Hematopoietic multipotent progenitor cell treated with erythropoietin and hydrocortisone succinate and interleukin-3 and kit ligand, for 17 days (in vitro differentiated cells): ENCODE measurements at places on chromosomes 3 and 15.

- DNase-seq, result no peak
These were observed 249.4 kb downstream of the LPP start for GRCh38 chr3:188403404-188403803.

DNA sequence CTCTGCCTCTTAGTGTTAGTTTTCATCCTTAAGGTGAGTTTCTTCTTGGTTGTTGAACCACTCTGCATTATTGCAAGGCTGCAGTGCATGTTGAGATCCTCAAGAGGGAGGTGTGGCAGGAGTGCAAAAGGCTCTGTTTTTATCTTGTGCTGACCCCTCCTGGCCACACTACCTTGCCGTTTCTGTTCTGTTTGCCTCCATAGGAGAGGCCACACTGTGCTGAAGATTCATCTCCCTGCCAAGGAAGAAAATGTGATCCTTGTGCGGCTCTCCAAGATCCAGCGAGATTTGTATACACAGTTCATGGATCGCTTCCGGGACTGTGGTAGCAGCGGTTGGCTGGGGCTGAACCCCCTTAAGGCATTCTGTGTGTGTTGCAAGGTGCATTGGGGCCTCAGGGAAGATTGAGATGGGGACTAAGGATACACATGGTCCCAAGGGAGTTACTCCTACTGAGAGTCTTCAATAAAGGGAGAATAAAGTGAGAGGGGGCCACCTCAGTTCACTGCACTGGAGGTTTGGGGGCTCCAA, 33.0 kb upstream of the TEX264 start:
- DNase-seq, result peak; percentile 36

DNA sequence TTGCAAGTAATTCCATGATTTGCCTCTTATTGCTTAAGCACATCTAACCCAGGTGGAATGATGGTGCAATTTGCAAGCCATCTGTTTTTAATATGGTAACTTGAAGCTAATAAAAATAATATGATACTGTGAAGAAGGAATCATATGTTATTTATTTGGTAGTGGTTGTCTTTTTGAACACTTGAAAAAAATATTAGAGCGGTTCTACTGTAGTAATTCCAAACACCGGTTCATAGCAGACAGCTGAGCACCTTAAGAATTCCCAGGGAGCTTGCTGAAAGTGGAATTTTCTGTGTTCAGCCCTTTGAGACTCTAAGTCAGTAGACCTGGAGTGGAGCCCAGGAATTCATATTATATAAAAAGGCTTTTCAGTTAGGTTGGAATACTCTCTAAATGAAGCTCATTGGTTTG, 687.4 kb downstream of the EDEM1 start:
- DNase-seq, result no peak

- no peak for DNase-seq
These were observed 34.7 kb downstream of the ZNF445 start for GRCh38 chr3:44442596-44443309.

GRCh38 chr15:81092559-81092902, 41.5 kb upstream of the CFAP161 start:
- no peak for DNase-seq

GRCh38 chr3:122184591-122184929, 1.1 kb downstream of the CASR start:
- no peak for DNase-seq

GRCh38 chr3:83514130-83514914, 1444.5 kb upstream of the CADM2 start:
- DNase-seq, result no peak

GRCh38 chr3:24254649-24255048, 240.0 kb downstream of the THRB start:
- no peak for DNase-seq

GRCh38 chr15:63495343-63495742, 9.1 kb upstream of the USP3 start:
- no peak for DNase-seq

DNA sequence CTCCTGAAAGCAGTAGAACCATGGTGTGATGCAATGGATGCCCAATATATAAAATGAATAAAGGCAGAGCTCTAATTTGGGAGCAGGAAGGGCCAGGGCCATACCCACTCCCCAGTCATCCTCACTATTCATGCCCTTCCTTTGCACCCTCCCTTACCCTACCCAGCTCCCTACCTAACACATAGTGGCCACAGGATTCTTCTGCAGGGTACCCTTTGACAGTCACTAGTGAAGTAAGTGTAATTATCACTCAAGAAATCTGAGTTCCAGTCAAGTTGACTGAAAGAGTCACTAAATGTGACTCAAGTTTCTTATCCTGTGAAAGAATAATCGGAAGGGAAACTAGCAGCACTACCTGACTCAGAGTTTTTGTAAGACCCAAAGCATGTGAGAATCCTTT, 69.2 kb downstream of the RASA2 start:
- DNase-seq, result no peak

- DNase-seq, result peak; percentile 69
These were observed 7.9 kb downstream of the FAH start for GRCh38 chr15:80160570-80161156.

DNA sequence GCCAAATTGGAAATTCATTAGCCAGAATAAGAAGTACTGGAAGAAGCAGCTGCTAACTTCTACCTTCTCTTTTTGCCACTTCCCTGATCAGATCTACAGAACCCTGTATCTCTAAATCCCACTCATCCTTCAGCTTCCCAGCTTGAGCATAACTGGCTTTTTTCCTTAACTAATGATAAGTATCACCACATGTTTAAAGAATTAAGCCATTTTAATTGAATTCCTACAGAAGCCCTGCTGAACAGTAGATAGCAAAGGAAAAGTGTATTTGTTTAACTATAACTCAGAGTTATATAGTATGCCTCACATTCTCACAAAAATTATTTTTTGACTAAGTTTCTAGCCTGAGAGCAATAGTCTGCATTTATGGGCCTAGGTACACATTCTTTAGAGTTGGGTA, 262.4 kb downstream of the UBE2E2 start:
- DNase-seq, result no peak

GRCh38 chr3:37571269-37571668, 290.4 kb upstream of the CTDSPL start:
- no peak for DNase-seq

GRCh38 chr3:185815391-185816282, 9.2 kb downstream of the IGF2BP2 start:
- DNase-seq, result peak; percentile 59

GRCh38 chr15:90459368-90459767, 70.4 kb upstream of the CRTC3 start:
- no peak for DNase-seq

DNA sequence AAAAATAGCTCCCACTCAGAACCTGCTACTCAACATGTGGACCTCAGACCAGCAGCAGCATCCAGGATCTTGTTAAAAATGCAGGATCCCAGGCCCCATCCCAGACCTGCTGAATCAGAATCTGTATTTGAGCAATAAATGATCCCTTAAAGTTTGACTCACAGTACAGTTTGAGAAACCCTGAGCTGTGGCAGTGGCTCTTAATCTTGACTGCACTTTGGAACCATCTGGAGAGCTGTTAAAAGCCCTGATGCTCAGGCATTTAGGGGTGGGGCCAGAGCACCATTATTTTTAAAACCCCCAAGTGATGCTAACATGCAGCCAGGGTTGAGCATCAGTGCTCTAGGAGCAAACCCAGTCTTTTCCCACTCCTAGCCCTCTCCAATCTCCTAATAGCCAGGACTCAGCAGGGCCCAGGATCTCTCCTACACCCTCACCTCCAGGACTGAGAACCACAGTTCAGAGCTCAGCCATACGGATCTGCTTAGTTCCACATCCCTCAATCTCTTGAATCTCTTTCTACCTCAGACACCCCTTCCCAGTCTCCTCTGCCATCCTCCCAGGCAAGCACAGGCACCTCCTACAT, 10.2 kb downstream of the RFTN1 start:
- DNase-seq, result no peak

DNA sequence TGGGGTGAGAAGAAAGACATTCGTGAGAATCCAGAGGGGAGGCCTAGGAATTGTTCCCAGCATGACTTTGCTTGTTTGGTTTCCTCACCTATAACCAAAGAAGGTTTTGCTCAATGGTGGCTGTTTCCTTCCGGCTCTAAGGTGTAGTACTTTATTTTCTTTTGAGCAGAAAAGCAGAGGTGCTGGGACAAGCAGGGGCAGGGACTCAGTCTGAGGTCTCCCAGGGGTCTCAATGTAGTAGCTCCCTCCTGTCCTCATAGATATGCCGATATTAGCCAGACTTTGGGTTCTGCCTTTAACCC, 41.6 kb downstream of the ZBTB38 start:
- DNase-seq, result no peak

DNA sequence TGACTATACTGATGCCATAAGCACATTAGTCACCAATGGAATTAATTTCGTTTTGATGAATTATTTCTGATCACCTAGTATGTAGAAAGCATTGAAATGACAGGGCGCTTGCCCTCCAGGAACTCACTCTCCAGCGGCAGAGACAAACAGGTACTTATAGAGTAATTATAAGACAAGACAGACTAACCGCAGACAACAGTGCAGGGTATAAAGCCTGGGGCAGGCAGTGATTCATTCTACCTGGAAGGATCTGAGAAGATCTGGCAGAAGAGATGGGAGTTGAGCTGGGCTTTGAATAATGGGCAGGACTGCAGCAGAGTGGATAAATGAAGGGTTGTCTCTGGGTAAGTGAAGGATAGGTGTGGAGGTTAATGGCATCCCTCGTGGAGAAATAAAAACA, 331.8 kb downstream of the FGF12 start:
- DNase-seq, result no peak

GRCh38 chr3:54628888-54629441, 298.9 kb downstream of the LRTM1 start:
- no peak for DNase-seq

GRCh38 chr3:52432225-52432624, 12.7 kb downstream of the SEMA3G start:
- DNase-seq, result no peak

- no peak for DNase-seq
These were observed 190.8 kb upstream of the HES1 start for GRCh38 chr3:193945143-193945542.

DNA sequence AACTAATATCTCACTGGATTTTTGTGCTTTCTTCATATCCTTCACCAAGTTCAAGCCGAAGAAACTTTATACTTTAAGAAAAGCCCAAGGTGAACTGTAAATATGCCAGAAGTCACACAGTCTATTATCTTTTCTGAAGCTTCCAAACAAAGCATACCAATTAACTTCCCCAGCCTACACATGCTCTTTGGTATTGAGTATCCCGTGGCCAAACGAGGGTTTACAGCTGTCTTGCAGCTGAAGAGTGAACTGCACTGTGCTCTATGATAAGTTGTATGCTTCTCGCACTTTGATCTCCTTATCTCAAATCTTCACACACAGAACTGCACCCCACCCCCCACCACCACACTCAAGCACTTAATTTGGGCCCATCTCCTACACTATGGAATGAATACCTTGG, 215.6 kb upstream of the VEPH1 start:
- no peak for DNase-seq

GRCh38 chr15:57098896-57099295, 180.5 kb downstream of the TCF12 start:
- DNase-seq, result no peak

DNA sequence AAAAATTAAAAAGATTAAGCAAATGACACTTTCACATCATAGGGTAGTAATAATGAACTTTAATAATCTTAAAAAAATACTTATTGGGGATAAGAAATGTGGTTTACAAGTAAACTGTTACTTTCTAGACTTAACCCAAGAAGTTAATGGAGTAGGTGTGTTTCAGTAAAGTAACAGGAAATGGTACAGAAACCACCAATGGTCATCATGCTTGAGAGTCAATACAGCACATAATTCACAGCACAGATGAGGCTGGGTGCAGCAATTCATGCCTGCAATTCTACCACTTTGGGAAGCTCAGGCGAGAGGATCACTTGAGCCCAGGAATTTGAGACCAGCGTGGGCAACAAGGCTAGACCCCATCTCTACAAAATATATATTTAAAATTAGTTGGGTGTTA, 11.5 kb upstream of the USP50 start:
- no peak for DNase-seq

DNA sequence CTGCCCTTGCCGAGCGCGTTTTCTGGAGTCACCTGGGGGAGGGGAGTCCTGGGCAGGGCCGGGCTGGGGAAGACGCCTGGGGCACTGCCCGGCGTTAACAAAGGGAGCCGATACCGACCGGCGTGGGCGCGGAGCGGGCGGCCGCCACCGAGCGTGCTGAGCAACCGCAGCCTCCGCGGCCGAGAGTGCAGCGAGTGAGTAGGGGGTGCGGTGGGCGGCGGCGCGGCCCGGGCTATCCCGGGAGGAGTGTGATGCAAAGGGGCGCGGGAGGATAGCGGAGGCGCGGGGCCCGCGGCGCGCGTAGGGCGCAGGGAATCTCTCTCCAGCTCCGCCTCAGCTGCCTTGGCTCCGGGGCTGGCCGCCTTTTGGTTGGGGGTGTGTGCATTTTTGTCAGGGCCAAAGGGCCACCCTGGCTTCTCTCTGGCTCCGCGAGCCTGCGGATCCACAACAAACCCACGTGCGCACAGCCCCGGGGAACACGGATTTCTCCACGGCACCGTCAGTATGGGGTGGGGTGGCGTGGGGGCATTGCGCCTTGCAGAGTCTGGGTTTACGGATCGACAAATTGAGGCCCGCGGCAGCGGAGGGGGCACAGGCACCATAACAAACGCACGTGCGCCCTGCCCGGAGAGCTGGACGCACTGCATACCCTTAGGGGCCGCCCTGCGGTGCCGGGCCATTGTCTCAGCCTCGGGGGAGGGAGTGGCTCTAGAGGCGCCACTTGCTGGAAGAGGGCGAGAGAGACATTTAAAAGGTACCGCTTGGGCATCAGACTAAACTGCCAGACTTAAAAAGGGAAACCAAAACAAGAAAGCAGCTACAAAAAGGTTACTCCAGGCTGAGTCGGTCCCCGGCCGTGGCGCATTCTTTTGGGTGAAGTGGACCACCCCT, 560 bp downstream of the ST6GAL1 start:
- DNase-seq, result peak; percentile 51

DNA sequence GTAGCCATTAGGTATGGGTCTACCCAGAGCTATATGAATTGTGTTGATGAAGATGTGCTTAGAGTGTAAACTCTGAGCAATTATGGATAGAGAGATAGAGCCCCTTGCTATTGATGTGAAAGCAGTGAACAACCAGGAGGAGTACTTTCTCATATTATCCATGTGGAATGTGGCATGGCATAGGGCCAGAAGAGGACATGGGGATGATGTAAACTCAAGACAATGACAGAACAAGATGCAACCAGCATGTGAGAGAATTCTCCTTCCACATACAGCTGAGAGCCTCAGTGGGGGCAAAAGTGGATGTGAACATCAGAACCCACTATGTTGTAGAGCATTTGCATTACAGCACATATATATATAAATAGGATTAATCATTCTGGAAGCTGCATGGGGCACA, 36.4 kb upstream of the BNC1 start:
- DNase-seq, result no peak

DNA sequence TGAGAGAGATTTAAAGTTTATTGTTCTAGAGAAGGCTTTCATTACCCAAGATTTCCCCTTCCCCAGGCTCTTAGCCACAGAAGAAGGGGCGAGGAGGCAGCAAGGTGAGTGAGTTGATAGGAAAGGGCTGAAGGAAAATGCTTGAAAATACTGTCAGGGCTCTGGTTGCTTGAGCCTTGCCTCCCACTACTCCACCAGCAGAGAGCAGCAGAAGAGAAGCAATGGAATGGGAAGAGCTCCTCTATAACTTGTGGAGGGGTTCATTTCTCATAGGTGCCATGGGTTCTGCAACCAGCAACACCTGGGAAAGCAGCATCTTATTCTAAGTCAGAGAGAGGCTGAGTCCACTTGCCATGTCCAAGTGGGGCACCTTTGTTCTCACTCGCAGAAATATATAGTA, 184.0 kb upstream of the CNTN6 start:
- no peak for DNase-seq

- DNase-seq, result no peak
These were observed 38.1 kb downstream of the SI start for GRCh38 chr3:165040186-165040585.

- DNase-seq, result no peak
These were observed 206.7 kb upstream of the TBC1D5 start for GRCh38 chr3:17949101-17949500.
